Globus pallidus (tissue), 1 donor: ENCODE measurements at places on chromosomes 5 and 9.

- DNase-seq, result no peak
These were observed 72.4 kb downstream of the CAMK4 start for GRCh38 chr5:111296570-111296969.

GRCh38 chr5:74239261-74239660 lies 401.3 kb downstream of the ENC1 start:
- peak; percentile 47 for DNase-seq

- peak; percentile 11 for DNase-seq
These were observed 174.2 kb upstream of the TBC1D2 start for GRCh38 chr9:98429613-98430012.

DNA sequence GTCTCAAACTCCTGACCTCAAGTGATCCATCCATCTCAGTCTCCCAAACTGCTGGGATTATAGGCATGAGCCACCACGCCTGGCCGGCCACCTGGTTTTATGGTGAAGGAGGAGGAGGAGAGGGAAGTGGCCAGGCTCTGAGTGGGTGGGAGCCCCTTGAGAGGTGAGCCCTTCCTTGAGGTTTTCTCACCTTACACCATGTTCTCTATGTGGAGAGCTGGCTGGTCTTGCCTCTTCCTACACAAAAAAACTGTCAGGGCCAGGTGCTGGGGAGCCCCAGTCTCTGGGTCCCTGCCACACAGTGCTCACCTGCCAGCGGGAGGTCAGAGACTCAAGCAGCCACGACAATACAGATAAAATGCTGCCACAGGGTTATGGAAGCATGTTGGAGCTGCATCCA lies 18.1 kb downstream of the SWI5 start:
- DNase-seq, result no peak

DNA sequence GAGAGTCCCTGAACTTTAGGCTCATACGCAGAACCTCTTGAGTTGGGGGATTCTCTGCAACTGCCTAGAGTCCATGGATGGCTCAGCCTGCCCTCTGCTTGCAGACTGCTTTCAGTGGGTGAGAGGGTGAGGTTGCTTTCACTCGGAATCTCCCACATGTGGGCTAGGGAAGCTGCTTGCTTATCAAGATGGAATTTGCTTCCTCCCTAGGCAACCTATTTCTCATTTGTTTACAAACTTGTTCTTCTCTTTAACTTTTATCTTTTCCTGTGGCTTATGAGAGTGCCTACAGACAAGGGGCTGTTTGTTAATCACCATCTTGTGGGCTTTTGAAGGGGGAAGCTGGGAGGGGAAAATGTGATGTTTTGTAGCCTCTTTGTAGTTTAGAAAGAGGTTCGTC lies 10.0 kb downstream of the TLE4 start:
- DNase-seq, result no peak

GRCh38 chr9:134402182-134402581 lies 75.9 kb downstream of the RXRA start:
- DNase-seq, result no peak

DNA sequence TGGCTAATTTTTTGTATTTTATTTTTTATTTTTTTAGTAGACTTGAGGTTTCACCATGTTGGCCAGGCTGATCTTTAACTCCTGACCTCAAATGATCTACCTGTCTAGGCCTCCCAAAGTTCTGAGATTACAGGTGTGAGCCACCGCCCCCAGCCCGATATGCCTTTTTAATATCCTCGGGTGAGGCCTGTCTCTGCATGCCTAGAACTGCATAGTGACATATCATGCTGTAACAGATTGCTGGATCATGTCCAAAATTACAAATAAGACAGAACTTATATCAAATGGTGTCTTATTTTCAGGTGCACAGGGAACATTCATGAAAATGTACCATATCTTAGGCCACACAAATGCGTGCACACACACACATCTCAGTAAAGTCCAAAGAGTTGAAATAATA lies 39.1 kb upstream of the PJA2 start:
- no peak for DNase-seq

GRCh38 chr5:127886-128285 lies 35.9 kb downstream of the PLEKHG4B start:
- DNase-seq, result no peak

GRCh38 chr9:4065054-4065453 lies 234.8 kb downstream of the GLIS3 start:
- no peak for DNase-seq

DNA sequence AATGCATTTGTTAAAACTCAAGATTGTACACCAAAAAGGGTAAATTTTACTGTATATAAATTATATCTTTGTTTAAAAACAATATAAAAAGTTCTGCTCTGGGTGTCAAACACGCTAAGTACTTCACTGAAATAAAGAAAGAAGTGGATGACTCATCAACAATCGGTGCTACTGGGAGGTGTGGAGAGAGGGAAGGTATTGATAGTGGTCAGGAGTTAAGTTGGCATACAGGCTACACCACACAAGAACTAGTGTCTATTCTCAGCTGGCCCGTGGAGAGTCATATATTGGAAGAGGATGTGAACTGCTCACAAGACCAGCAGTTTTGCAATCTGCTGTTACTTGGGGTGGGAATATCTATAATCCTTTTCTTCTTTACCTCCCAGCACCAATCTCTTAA lies 145.7 kb upstream of the TRPC7 start:
- no peak for DNase-seq

DNA sequence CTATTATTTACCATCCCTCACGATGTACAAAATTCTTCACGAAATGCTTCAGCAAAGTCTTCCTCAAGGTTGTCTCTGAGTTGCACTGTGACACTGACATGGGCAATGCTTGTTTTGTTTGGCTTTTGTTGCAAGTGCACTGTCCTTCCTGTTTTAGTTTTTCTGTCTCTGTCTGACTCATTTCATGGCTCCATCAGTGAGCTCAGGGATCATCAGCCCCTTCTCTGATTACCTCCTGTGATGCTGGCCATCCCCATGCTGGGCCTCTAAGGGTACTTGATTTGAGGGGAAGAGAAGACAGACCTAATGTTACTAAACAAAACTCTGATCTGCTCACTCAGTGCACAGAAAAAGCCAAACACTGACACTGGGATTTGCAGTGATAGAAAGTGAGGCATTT lies 37.6 kb upstream of the STX17 start:
- no peak for DNase-seq

DNA sequence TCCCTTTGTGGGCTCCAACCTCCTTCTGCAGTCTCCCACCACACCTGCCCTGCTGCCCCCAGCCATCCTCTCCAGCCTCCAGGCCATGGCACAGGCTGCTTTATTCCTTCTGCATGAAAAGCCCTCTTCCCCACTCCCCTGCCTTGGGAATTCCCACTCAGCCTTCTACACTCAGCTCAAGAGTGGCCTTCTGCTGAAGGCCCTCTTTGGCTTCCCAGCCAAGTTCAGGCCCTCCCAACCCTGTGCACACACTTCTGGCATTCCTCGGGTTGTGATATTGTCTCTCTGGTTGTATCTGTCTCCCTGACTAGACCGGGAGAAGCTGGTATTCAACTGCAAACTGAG lies 5.7 kb downstream of the SHB start:
- no peak for DNase-seq

DNA sequence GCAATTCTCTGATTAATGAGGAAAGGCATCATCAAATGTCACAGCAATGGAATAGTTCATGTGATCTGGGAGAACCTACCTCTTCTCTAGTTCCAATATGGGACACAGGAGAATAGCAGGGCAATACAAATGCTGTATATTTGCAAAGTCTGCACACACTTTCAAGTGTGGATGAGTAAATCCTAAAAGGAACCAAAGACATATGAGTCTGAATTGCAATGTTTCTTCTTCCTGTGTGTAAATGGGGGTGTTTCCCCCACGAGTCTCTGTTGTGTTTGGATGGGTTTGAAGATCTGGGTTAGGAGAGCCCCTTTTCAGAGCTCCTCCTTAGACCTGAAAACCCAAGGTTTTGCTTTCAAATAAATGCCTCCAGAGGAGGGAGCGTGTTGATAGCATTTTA lies 26.9 kb downstream of the SLC46A2 start:
- no peak for DNase-seq

DNA sequence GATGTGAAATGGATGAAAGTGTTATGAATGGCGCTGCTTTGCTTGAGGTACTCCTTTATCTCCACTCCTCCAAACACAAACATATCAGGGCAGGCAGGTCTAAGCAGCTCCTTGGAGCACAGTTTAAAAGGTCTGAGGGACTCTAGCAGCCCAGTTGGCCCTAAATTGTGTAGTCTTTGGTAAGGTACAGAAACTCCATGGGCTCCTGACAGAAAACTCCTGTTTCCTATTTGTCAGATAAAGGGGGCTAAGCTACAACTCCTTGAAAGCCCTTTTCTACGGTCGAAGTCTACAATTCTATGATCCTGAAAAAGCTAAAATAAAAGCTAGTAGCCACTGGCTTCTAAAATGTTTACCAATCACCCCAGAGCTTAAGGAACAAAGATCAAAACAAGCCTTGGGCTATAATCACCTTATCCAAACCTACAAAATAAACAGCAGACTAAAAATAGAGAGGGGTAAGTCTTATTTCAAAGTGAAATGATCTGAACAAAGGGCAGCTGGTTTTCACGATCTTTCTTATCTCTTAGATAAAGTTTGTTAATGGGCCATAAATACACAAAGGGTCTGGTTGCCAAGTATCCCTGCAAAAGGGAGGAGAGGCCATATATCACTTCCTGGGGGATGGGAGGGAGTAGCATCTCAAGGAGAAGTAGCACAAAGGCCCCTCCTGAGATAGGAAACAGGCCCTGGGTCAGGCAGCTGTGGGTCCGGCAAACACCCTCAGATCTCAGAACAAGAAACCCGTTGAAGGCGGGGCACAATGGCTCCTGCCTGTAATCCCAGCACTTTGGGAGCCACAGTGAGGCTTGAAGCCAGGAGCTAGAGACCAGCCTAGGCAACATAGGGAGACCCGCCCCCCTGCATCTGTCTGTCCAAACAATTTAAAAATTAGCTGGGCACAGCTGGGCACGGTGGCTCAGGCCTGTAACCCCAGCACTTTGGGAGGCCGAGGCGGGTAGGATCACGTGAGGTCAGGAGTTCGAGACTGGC lies 28.3 kb upstream of the DENND4C start:
- no peak for DNase-seq

DNA sequence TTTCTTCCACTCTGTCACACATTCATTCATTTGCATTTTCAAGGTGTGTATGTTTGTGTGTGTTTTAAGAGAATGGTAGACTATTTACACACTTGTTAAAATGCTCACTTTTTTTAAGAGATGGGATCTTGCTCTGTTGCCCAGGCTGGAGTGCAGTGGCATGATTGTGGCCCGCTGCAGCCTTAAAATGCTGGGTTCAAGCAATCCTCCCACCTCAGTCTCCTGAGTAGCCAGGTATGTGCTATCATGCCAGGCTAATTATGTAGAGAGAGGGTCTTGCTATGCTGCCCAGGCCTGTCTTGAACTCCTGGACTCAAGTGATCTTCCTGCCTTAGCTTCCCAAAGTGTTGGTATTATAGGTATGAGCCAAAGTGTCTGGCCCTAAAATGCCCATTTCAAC lies 173.5 kb downstream of the PDE4D start:
- no peak for DNase-seq

GRCh38 chr9:108113596-108113995 lies 624.0 kb upstream of the KLF4 start:
- peak; percentile 2 for DNase-seq

- DNase-seq, result no peak
These were observed 57.3 kb upstream of the TAF11L2 start for GRCh38 chr5:17440766-17441165.

DNA sequence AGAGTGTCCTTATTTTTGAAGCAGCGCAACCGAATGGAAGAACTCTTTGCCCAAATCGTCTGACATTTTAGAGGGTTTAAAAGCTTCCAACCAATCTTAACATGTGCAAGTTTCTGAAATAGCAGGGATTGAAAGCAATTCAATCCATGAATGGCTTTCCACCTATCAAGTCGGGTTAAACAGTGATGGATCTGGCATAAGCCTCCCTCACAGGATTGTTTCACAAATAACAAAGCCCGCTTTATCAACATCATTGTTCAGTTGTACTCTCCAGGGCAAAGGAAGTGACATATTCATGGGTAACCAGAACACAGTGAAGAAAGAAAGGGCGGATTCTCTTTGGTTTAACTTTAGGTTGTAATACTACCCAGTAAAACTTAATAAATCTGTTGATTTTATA lies 497.3 kb downstream of the MTRR start:
- DNase-seq, result peak; percentile 81

GRCh38 chr5:113123618-113124017 lies 147.0 kb downstream of the DCP2 start:
- DNase-seq, result no peak

- peak; percentile 92 for DNase-seq
These were observed 7.0 kb upstream of the MGAT1 start for GRCh38 chr5:180809403-180810209.

GRCh38 chr5:80437326-80437725 lies 29.5 kb downstream of the ZFYVE16 start:
- DNase-seq, result no peak

GRCh38 chr9:78448960-78449673 lies 152.2 kb downstream of the PSAT1 start:
- no peak for DNase-seq

DNA sequence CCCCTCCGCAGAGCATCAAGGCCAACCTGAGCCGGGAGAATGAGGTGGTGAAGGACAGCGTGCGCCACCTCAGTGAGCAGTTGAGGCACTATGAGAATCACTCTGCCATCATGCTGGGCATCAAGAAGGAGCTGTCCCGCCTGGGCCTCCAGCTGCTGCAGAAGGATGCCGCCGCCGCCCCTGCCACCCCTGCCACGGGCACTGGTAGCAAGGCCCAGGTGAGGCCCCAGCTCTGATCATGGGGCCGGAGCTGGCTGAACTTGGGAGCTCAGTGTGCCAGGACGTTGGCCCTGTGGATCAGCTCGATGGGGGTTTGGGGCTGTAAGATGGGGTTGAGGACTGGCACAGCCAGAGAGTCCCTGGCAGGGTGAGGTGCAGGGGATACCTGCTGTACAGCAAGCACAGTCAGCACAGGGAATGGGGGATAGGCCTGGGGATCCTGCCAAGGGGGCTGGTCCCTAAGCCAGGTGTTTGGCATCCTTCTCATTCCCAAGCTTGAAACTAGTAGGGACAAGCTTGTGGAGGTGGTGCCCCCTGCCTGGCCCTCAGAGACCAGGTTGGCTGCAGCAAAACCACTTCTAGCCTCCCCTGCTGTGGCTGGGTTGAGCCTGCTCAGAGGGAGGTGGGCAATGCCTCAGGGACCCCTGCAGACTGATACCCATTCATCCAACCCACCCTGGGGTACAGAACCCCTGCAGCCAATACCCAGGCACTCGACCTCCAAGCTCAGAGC lies 22.5 kb downstream of the OLFML2A start:
- DNase-seq, result no peak
